ELF-1 (cell line): ENCODE measurements at places on chromosomes 5 and 9.

DNA sequence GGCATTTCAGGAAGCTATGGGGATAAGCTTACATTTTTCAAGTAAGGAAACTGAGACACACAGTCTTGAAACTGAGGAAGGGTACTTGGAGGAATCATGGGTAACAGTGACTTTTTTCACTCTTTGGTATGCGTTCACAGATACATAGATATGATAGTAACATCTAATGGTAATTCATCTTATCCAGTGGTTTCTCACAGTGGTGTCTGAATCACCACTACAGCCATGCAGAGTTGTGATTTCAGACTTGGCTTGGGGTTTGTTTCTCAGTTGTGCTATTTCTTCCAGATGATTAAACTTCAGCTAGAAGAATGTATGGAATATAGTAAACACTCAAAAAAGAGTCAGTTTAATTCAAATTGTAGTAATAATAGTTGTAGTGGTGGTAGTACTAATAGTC is 239.1 kb upstream of the NUDT12 start:
- no peak for DNase-seq

- no peak for DNase-seq
Observed at GRCh38 chr5:59055745-59056448, 473.0 kb downstream of the RAB3C start.

GRCh38 chr9:90107040-90107725 is 502.4 kb downstream of the GADD45G start:
- DNase-seq: no peak

- DNase-seq: peak; percentile 22
Observed at GRCh38 chr5:171806976-171807747, 21.5 kb downstream of the SMIM23 start.

DNA sequence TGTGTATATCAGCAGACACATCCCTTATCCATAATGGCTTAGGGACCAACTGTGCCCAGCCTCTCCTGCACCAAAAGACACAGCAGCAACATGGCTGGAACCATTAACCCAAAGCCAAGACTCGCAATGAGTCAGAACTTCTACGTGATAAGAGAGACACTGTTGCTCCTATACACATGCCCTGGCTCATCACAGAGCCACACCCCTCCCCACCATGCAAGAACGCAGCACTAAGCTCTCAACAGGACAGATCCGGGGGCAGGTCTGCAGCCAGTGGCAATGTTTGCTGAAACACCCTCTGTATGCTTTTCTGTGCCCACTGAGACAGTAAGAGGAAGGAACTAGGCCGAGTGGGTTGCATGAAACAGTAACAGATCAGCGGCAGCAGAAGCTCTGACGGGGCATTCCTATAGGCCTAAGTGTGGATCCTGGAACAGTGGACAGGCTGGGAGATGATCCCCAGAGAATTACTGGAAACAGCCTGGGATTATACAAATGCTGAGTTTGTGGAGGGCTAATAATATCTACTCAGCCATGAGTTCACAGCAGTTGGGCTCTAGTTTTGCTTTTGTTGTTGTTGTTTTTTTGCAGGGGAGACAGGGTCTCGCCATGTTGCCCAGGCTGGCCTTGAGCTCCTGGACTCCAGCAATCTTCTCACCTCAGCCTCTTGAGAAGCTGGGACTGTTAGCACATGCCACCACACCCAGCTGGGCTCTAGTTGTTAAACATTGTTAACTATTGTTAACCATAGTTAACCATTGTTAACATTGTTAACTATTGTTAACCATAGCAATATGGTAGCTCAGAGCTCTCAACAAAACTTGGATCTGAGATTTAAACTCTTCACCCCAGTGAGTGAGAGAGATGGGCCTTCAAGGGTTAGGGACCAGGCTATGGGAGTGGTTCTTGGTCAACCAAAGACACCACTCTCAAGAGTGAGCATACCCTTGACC is 41.0 kb downstream of the B4GALT1 start:
- peak; percentile 55 for DNase-seq

DNA sequence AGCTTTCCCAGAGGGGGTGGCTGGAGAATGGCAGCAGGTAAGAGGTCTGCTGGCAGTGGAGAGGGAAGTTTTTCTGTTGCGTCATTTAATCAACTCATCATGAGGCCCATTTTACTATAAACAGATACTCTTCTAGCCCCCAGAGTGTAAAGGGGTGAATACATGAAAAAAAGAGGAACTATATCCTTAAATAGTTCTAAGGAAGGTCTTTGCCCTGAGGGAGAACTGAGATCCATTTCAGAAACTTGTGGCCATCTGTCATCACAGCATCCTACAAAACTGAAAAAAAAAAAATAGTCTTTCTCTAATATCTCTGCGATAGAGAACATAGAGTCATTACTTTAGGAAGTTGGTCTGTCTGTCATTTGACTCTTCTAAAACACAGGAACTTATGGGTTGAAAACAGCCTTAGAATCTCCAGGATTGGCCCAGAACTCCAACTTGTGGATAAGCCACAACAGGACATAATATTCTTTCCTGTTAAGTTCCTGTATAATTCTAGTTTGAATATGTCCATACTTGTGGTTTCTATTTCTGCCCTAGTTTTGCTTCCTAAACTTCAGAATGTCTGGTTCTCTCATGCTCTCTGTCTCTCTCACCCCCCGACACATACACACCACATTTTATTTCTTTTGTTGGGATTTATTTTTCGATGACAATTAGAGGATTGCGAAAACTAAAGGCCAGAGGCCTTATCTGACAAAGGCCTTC is 238.5 kb upstream of the PIK3R1 start:
- DNase-seq: no peak

- DNase-seq: no peak
Observed at GRCh38 chr5:144237851-144238250, 67.2 kb downstream of the KCTD16 start.

- no peak for DNase-seq
Observed at GRCh38 chr9:2771087-2771486, 53.8 kb downstream of the KCNV2 start.

DNA sequence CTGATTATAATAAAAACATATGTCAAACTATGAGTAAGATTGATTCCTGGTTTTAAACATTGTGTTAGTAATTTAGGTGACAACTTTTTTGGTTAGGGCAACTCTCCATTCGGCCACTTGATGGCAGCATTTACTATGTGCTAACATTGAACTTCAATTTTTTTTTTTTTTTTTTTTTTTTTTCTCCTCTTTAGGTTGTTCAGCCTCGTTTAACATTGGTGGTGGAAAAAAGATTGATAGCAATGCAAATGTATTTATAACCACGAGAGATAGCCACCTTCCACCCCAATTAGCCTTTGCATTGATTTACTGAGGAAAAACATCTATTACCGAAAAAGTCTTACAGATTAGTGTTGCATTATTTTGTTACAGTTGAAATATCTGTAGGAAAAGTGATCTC is 159.1 kb downstream of the CSNK1G3 start:
- DNase-seq: peak; percentile 35

- no peak for DNase-seq
Observed at GRCh38 chr9:76893395-76893932, 12.4 kb downstream of the PRUNE2 start.

GRCh38 chr5:142864290-142865260 is 94.4 kb downstream of the ARHGAP26 start:
- DNase-seq: no peak

DNA sequence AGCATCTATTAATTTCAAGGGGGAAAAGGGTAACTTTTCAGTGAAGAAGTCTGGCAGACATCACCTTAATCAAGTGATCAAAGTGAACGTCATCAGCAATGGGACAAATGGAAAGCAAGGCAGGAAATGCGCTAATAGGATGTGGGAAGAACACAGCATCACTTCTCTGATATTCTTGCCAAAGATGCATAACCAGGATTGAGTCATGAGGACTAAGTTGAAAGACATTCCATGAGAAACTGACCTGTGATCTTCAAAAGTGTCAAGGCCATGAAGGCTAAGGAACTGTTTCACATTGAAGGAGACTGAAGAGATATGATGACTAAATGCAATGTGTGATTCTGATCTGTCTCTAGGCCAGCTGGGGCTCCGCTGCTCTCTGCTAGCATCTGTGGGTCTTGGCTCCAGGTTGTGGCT is 92.9 kb downstream of the NDFIP1 start:
- no peak for DNase-seq

GRCh38 chr9:133592731-133593409 is 16.3 kb downstream of the FAM163B start:
- DNase-seq: no peak

- no peak for DNase-seq
Observed at GRCh38 chr9:78297672-78297961, 692 bp downstream of the PSAT1 start.

- DNase-seq: no peak
Observed at GRCh38 chr5:86546582-86546981, 71.2 kb upstream of the COX7C start.

DNA sequence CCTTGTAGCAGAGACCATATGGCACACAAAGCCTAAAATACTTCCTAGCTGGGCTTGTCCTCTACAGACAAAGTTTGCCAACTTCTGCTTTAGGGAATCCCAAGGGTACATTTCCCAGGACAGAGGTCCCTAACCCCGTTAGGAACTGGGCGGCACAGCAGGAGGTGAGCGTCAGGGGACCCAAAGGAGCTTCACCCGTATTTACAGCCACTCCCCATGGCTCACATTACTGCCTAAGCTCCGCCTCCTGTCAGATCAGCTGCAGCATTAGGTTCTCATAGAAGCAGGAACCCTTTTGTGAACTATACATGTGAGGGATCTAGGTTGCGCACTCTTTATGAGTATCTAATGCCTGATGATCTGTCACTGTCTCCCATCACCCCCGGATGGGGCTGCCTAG is 88.5 kb upstream of the TRPM3 start:
- no peak for DNase-seq

- DNase-seq: no peak
Observed at GRCh38 chr5:78056901-78057514, 237.5 kb downstream of the AP3B1 start.

DNA sequence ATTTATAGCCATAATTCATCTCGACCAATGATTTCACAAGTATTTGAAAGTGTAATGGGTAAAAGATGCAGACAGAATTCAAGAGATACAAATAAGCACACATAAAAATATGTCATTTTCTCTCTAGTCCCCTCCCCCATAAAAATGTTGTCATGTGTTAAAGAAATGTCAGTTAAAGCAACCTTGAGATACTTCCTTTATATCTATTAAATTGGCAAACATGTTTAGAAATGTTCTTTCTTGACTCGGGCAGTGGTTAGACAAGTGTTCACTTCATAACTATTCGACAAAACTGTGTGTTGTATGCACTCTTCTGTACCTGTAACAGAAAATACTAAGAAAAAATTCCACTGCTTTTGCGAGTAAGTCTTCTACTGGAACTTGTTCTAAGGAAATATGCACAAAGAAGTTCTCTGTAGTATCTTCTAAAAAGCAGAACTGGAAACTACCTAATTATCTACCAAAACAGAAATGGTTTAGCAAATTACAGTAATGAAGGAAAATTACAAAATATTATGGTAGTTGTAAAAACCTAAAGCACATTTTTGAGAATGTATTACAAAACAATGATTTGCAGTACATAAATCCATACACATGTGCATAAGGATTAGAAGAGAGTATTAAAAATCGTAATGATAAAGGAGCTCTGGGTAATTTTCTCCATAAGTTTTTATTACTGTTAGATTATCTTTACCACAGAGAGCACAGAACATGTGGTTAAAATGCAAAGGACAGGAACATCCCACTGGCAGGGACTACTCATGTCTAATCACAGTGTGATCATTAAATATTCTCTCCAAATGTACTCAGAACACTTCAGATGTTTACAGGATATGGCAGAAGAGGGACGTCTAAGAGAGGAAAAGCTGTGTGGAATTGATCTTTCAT is 35.9 kb downstream of the FBXW2 start:
- DNase-seq: no peak

GRCh38 chr9:89278551-89278950 is 32.4 kb upstream of the CKS2 start:
- no peak for DNase-seq

DNA sequence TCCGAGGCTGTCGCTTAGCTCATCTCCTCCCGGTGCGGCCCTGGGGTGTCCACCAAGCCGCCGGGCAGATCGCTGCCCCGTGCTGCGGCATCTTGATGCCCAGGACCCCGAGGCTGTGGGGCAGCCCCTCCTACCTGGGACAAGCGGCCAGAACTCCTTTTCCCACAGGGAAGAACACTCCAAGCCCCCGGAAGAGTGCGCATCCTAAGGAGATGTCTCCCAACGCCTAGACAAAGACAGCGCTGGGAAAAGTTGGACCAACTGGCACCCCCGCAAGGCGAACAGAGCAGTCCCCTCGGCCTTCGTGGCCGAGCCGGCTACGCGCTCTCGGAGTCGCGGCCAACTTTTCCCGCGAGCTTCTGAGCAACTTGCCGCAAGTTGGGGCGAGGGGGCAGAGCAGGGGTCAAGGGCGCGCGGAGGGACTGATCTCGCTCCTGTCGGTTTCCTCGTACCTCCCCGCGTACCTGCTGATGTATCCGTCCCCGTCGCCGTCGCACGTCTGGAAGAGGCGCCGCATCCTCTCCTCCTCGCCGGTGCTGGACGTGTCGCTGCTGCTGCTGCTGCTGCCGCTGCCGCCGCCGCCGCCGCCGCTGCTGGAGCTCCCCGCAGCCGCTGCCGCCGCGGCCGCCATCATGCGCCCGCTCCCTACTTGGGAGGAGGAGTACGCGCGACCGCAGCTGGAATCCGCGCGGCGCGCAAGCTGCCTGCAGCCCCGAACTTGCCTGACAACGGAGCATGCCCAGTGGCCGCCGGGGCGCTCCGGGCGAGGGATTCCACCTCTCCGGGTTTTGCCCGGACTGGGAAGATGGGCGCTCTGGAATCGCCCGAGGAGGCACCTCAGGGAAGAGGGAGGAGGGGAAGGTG is at the start of gene MCC:
Gene MCC (minus strand): TSS at position 673 of the 864 bp plus-strand sequence.
- peak; percentile 85 for DNase-seq

DNA sequence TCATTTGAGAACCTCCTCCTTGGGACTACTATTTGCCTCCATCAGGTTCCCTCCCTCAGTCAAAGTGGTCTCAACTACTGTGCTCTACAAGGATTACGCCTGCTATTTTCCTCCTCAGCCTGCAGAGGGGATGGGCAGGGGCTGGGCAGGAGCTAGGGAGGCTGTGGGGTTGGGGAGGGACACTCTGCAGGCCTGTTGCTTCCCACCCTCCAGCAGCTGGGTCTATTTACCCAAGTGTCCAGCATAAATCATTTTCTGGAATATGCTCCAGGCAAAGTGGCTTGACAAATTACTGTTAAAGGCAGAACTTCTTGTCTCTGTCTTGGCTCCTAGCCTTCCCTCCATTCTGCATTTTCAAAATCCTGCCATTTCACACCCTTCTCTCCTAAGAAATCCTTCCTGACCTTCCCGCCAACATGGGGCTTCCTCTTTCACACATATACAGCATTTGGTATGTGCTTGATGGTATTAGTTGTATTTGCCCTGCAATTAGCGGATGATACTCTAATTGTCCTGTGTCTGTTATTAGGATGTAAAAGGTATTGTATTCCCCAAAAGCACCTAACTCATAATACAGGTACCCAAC is 106.7 kb downstream of the EFNA5 start:
- DNase-seq: no peak

GRCh38 chr9:97635026-97635425 is 1.4 kb downstream of the NCBP1 start:
- no peak for DNase-seq

- no peak for DNase-seq
Observed at GRCh38 chr5:73938938-73939320, 312.9 kb downstream of the ARHGEF28 start.

GRCh38 chr9:99361817-99362216 is 139.7 kb downstream of the SEC61B start:
- DNase-seq: no peak

- DNase-seq: no peak
Observed at GRCh38 chr5:119367502-119368237, 11.9 kb downstream of the TNFAIP8 start.
